Fibroblast of skin of left quadriceps (primary cell): ENCODE measurements at places on chromosomes 11 and 22.

- DNase-seq: peak; percentile 68
Observed at GRCh38 chr11:64121663-64122410, 44.1 kb downstream of the MACROD1 start.

GRCh38 chr11:30852091-30852490, 265.9 kb upstream of the MPPED2 start:
- DNase-seq: no peak

DNA sequence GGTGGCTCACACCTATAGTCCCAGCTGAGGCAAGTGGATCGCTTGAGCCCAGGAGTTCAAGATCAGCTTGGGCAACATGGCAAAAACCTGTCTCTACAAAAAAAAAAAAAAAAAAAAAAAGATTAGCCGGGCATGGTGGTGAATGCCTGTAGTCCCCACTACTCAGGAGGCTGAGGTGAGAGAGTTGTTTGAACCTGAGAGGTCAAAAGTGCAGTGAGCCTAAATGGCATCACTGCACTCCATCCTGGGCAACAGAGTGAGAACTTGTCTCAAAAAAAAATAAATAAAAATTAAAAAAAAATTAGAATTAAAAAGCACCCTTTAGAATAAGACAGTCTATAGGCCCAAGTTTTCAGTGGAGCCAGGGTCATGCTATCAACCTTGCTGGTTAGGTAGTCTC, 95.5 kb downstream of the PDHX start:
- DNase-seq: no peak

DNA sequence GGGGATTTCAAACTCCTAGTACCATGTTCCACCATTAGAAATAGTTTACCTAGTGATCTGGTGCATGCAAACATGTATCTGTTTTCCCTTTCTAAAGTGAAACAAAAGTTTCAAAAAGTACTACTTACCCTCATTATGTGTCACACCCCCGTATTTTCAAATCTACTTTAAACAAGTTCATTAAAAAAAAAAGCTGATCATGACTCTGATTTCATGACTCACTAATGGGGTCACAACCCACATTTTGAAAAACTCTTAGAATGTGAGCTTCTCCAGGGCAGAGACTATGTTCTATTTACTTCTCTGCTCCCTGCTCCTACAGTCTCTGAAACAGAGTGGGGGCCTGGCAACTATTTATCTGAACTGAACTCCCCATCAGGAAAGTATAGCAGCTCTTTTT, 18.2 kb downstream of the CHRM1 start:
- no peak for DNase-seq

GRCh38 chr22:26466196-26466595, 17.4 kb downstream of the HPS4 start:
- DNase-seq: no peak

- DNase-seq: no peak
Observed at GRCh38 chr11:78973876-78974275, 399.2 kb upstream of the NARS2 start.

DNA sequence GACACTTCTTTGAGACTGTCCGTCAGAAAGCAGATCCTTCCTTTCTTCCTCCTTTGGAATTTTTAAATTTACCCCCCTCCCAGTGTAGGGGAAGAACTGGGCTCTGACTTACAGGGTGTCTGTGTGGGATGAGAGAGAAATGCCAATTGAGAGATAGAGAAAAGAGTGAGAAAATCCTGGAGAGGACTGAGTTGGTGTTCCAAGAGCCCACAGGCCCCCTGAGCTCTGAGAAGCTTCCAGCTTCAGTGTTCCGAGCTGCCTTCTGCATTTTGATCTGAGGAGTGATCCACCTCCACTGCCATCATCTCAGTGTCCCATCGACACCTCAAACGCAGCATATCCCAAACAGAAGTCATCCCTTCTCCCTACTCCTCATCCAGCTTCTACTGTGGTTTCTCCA, 70.7 kb upstream of the GRK3 start:
- no peak for DNase-seq

GRCh38 chr11:86799680-86800075, 664 bp upstream of the PRSS23 start:
- DNase-seq: no peak

DNA sequence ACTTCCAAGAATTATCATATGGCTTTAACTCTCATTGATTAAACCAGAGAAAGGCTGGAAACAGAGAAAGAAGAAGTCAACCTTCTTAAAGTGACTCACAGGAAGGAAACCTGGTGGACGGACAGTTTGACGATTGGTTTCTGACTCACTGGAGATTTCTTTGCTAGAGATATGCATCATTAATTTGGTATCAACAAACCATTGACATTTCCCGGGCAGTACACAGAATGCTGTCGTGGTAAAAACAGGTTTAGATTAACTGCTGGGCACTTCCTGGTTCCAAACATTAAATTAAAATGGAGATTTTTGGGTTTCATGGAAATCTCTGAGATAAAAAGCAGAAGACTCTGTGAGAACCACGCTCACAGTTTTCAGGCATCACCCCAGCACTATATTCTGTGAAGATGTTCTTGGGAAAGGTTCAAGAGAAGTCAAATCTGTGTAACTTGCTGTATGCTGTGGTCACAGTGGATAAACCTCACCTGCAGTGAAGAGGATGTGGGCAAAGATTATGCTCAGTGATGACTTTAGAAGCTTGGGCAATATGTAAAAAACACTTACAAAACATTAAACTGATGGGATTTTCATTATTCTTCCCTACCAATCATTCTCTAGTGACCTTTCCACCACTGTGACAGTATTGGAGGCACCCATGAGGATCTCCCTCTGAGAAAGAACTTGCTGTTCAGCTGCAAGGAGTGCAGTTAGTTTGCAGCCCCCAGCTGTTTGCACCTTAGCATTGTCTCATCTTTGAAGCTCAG, 61.1 kb upstream of the CD44 start:
- DNase-seq: no peak

DNA sequence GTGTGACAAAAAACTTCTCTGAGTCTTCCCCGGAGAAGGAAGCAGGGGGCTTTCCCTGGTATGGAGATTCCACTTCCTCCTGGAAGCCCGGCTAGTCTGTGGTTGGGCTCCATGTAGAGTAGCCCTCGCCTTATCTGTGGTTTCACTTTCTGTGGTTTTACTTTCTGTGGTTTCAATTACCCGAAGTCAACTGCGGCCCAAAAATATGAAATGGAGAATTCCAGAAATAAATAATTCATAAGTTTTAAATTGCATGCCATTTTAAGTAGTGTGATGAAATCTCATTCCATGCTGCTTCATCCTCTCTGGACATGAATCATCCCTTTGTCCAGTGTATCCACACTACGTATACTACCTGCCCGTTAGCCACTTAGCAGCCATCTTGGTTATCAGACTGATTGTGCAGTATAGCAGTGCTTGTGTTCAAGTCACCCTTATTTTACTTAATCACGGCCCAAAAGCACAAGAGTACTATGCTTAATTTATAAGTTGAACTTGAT, 275.0 kb upstream of the SESN3 start:
- peak; percentile 74 for DNase-seq

GRCh38 chr22:49489821-49490220, 337.9 kb downstream of the BRD1 start:
- DNase-seq: no peak

GRCh38 chr11:111422494-111423249, 43.6 kb upstream of the POU2AF1 start:
- DNase-seq: no peak

DNA sequence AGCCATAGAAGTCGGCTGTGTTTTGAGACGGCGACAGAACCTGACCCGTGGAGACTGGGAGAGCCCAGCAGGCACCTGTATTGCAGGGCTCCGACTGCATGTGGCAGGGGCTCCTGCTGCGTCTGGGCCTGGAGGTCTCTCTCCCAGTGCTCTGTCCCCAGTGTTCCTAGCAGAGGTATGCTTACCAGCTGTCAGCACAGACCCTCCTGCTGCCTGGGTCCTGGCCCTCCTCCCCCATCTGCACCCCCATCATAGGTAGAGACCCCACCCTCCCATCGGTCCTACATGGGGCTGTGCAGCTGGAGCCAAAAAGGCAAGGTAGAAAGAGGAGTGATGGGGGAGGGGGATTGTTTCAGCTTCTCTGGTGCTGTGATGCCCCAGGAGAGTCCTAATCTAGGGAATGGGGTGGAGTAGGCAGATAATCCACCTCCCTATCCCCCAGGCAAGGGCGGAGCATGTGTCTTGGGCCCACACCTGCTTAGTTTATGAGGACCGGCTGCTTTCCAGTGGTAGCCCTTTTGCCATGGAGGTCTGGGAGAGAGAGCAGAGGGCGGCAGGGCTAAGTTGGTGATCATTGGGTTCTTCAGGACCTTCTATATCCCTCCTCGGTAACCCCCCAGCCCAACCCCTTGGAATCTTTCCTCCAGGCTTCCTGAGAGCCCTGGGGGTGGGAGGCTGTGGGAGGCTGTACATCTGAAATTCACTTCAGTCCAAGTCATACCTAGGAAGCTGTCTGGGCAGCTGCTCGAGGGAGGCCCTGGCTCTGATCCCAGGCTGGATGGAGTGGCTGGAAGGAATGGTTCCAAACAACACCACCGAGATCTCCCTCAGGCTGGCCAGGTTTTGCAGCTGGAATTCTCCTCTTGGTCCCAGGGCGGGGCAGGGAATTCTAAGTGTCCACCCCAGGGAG, 5.3 kb downstream of the SLC7A4 start:
- DNase-seq: no peak

DNA sequence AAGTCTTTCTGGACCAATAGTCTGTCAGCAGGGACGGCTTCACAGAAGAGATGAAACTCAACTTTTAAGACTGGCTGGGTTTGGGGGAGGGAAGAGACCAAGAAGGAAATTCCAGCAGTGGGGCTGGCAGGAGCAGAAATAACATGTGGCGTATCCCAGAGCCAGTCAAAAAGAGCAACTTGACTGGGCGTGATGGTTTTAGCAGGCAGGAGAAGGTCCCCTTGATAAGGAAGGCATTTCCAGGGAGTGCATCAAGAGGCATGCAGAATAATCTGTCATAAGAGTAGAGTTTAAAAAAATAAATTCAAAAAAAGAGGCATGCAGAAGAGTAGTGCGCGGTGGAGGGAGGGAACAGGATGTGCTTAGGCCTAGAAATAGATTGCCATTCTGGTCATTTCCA, 52.5 kb downstream of the C22orf31 start:
- DNase-seq: no peak

GRCh38 chr11:108788565-108789199, 123.8 kb downstream of the DDX10 start:
- peak; percentile 28 for DNase-seq

DNA sequence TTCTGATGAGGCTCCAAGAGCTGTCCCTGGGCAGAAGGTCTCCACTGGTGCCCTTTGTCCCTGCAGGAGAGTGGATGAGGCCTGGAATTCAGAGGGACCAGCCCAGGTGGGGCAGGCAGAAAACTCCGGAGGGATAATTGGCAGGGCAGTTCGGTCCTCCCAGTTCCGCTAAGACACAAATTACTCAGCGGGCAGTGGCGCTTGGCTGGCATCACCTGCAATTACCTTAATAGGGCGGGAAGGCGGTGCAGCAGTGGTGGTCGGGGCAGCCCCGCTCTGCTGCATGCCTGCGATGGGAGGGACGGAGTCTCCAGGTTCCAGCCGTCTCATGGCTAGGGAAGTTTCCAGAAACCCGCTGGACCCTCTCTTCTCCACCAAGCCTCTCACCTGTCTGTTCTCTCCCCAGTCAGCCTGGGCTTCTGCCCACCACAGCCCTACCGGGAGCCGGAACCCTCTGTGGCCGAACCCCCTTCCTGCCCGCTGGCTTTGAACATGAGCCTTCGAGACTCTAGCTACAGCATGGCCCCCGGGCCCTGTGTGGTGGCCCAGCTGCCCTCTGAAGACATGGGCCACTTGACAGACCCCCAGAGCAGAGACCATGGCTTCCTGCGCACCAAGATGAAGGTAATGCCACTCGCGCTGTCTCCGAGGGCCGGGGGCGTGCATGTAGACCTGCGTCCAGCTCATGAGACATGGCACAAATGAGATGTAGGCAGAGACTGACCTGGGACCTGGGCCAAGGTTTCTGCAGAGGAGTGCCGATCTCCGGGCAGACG, 7.0 kb downstream of the OVOL1 start:
- DNase-seq: no peak

DNA sequence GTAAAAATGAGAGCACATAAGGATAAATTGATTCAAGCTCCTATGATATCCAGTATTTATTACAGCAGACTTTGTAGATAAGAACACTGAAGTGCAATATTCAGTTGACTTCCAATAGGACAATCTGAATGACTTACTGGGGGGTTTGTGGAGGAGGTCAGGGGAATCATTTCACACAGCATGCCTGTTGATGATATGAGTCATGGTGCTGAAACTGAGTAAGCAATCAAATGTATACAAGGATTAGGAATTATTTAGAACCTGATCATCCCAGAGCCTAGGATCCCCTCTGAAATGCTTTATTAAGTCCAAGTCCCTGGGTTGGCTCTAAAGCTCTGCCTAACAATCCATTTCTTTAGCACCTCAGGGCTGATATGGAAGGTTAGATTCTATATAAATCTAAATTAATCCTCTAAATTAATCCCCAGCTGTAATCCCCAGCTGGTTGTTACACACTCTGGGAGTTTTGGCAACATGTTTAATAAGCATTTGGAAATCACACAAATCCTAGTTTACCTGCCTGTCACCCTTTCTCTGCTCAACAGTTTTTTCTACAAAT, 326.4 kb downstream of the GUCY1A2 start:
- DNase-seq: no peak

- no peak for DNase-seq
Observed at GRCh38 chr11:117936973-117937372, 7.8 kb upstream of the TMPRSS13 start.

DNA sequence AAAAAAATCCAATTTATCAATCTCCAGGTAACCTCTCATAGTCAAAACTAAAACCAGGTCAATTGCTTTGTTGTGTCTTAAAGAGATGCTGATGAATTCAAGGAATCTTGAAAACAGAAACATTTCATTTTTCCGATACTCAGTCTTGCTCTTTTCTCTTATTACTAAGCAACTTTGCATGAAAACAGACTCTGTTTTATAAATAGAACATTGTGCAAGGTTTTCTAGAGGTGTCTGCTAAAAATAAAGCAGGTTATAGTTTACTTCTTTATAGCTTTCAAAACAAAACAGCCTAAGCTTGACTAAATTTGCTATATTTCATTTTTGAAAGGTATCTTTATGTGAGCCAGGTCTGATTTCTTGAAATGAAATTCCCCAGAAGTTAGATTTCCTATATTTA, 109.3 kb downstream of the ARL14EP start:
- no peak for DNase-seq

DNA sequence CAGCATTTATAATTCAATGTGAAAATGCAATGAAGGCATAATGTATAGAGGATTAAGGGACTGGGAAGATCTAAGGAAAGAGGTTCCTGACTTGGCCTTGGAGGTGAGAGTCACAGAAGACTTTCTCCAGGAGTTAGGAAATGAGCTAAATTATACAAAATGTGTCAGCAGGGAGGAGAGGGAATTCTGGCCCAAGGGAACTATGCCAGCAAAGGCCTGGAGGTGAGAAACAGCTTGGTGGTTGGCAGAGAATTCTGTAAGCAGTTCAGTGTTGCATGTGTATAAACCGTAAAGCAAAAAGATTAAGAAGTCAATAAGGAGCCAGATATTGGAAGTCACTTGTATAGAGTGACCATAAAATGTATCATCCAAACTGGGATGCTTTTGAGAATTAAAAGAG, 142.2 kb upstream of the SESN3 start:
- DNase-seq: no peak

DNA sequence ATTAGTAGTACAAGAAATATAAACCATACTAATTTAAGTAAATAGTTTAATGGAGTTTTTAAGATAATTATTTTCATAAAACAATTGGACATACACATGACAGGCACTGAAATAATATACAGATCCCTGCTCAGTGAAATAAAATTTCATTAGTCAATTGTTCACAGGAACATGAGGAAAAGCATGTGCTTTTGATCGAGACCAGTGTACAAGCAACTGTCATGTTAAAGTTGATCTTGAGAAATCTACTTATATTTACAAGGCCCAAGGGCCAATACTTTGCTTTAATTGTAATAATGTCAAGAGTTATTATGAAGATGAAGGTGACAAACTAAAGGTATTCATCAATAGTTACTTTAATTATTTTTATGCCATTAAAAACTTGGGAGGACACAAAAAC, 792.7 kb upstream of the LUZP2 start:
- no peak for DNase-seq
